ENCODE measurements at places on chromosomes 11 and 22. TPM values are rescaled to one million over a fixed set of nuclear protein-coding genes. Genes with fewer than 3 reads are reported as not detected.

The SLCO2B1 gene
- 0.07 TPM for total RNA-seq

The CNTN5 gene
- total RNA-seq: 0.17 TPM

The MYO7A gene
- 1.8 TPM for total RNA-seq

The OR5AL1 gene
- not detected for total RNA-seq

The ARHGAP42 gene
- 23.1 TPM for total RNA-seq

The PMM1 gene
- total RNA-seq: 5.6 TPM

The OSM gene
- total RNA-seq: not detected

GRCh38 chr11:106624377-106624776 lies 393.9 kb downstream of the GUCY1A2 start:
- no peak for DNase-seq

DNA sequence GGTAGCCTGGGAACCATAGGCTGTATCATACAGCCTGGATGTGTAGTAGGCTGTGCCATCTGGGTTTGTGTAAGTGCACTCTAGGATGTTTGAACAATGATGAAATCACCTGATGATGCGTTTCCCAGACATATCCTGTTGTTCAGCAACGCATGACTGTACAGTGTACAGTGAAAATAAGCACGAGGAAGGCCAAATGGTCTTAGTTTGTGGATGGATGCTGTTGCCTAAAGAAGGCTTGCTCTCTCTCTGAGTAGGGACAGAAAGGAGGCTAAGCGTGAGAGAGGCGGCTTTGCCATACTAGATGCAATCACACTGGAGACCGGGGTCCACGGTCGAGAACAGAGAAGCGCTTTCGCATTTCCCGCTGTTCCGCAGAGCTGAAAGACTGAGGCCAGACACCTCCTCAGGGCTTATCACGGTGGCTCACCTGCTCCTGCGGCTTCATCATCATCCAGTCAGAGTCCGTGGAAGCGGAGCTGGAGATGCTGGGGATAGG lies 27.6 kb upstream of the APLP2 start:
- DNase-seq: no peak

DNA sequence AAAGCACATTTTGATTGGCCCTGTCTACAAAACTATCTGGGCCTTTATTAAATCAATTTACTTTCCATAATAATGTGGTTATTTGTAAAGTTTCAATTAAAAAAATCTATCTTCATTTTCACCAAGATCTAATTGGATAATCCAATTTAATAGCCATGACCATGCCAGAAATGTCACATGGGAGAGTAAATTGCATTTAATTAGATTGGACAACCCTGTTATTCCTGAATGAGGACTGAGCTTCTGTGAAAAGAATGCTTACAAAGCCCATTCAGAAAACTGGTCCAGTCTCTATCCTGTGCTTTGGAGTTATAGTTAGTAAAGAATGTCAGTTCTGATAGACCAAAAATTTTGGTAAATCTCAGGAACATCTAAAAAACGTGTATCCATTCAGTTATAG lies 541.9 kb upstream of the ANO5 start:
- DNase-seq: no peak

DNA sequence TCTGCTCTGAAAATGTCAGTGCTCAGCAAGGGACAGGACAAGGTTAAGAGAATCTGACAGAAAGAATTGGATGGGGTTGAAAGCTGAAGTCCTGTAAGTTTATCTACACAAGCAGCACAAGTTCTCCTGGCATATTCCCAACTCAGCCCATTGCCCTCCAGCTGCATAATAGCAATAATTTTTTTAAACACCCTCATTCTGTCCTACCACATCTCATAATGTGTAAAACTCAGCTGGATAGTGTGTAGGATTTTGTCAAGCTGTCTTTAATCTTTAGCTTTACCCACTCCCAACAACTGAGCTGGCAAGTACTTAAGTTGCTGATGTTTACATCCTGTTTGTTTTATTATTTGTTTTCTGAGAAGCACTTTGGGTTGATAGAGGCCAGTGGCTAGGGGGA lies 158.9 kb downstream of the CADM1 start:
- no peak for DNase-seq

DNA sequence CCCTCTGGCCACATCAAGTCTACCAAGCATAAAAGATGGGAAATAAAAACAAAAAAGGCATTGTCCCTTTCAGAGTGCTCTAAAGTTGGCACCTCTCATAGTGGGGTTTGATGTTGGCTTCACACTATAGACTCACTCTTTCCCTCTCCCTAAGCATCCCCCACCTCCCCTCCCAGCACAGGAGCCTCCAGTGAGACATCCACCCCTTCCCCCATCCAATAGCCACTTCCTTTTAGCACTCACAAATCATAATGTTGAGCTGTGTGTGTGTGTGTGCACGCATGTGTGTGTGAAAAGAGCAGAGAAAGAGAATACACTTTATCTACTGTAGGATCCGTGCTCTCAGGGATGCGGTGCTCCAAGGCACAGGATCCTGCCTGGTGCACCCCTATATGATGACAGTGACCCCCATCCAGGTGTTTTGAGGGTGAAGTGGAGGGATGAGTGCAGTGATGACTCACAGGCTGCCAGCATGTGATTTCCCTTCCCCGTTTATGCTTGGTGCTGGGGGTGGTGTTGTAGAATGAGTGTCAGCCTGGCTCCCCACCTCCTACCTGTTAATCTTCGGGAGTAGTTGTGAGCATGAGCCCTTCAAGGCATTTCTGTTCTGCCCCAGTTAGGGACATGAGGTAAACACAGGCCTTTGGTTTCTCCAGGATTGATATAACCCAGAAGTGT lies 235.2 kb upstream of the B3GAT1 start:
- no peak for DNase-seq

GRCh38 chr11:55658608-55659007 lies 3.4 kb upstream of the OR4C6 start:
- DNase-seq: no peak

- no peak for DNase-seq
Measured at GRCh38 chr11:111939836-111940604, 2.9 kb downstream of the DIXDC1 start.

DNA sequence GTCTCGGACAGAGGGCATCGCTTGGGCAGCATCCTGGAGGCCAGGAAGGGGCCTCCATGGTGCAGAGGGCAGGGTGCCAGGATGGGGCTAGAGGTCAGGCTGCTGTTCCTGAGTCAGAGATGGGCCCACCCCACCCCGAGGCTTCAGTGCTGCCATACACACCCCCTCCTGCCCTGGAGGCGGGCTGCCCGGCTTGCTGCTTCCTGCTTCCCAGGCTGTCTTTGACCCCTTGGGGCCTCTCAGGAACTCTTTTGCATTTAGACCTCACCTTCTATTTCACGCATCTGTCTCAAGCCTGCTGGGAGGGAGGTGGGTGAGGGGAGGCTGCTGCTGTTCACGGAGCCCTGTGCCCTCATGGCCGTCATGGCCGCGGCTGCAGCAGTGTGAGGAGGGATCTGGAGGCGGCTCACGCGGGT lies 6.6 kb upstream of the GRAMD4 start:
- DNase-seq: no peak

DNA sequence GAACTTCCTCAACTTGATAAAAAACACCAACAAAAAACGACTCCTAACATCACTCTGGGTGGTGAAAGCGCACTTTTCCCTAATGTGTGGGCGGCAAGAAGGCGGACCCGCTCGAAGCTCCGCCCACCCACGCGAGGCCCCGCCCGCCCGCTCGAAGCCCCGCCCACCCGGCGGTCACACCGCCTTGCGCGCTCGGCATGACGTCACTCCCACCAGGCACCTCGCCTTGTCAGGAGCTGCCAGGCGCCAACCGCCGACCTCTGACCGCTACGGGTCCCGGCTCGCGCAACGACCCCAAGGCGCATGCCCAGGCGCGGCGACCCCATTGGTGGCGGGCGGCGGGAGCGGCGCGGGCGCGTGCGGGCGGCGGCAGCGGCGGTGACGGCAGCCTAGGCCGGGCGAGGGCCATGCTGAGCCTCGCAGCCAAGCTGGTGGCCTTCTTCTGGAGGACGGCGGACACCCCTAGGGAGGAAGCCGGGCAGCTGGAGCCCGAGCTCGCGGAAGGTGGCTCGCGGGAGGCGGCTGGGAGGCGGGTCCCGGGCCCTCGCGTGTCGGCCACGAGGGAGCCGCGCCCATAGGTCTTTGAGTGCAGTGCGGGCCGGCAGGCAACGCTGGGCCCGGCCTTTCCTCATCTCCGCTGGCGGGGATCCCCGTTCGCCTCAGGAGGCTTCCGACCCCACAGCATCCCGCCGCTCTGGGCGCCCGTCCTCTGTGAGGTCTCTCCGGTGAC lies at the start of gene MOV10L1:
Gene MOV10L1, plus strand, starts transcription at position 325 of the 730 bp plus-strand sequence. Its CDS starts 83 bp downstream, at position 408.
- DNase-seq: peak; percentile 83

- no peak for DNase-seq
Measured at GRCh38 chr11:128400382-128401203, 186.8 kb downstream of the ETS1 start.

DNA sequence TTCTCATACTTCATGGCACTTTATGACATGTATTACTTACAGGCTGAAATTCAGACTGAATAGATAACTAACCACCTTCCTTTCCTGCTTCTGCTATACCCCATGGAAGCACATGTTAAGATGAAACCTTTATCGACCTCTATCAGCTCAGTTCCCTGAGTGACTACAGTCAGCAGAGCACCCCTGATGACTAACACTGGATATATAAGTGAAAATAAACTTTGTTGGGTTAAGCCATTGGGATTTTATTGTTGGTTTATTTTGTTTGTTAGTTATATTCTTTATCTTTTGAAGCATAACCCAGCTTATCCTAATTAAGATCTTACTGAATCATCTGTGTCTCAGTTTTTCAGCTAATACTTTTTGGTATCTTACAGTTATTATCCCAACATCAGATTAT lies 23.0 kb upstream of the MAML2 start:
- DNase-seq: no peak

DNA sequence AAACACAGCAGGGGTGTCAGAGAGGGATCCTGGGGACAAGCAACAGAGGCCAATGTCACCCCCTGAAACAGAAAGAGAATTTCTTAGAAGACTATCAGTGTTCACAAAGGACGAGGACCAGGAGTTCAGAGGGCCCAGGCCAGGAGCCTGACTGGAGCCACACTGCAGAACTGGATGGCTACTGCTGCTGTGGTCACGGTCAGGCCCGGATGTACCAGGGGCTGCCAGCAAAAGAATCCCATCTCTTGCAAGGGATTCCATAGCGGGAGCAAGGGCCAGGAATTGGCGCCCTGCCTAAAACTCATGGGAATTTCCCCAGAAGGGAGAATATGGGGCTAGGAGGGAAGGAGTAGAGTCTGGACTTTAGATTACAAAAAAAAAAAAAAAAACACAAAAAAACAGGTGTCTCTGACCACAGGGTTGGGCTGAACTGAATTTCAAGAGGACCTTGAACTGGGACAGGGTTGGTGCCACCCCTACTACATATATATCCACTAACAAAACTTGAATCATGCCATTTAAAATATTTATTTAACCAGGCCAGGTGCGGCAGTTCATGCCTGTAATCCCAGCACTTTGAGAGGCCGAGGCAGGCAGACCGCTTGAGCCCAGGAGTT lies 15.7 kb upstream of the KCTD14 start:
- no peak for DNase-seq

- no peak for DNase-seq
Measured at GRCh38 chr11:1840780-1841480, 2.1 kb downstream of the TNNI2 start.

DNA sequence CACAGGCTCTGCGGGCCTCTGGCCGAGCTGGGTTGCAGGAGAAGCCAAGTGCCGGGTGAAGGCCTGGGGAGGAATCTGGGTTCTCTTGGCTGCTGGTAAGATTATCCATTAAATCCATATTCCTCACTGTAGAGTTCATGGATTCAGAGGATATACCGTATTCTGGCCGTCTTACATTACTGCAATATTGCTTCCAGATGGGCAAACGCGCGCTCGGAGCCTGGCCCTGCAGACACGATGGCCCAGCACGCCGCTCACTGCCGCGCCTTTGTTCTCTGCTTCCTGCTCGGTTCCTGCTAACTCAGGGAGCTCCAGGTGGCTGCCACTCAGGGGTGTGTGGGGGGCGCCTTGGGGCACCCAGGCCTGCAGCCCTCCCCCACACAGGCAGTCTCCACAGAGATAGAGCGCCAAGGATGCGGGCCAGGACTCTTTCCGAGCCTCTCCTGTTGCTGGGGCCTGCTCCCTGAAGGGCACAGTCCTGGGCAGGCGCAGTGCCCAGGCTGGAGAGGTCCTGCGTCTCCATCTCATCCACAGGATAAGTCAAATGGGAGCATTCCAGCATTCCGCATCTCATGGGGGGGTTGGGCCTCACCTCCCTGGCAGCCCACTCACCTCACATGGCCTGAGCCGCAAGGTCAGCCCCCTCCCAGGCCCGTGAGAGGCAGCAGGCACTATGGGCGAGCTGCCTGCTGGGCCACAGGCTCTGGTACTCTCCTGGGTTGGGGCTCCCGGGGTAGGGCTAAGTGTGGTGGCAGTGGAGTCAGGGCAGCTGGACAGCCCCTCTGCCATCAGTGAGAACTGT lies 14.1 kb upstream of the KCNQ1OT1 start:
- DNase-seq: no peak
